MG63 (cell line): ENCODE measurements at places on chromosomes 13 and 19. TPM values are rescaled to one million over a fixed set of nuclear protein-coding genes. Genes with fewer than 3 reads are reported as not detected.

Gene SPIB
- not detected in 2 replicates for total RNA-seq

Gene GIPR
- total RNA-seq = not detected in 2 replicates

Gene ZNF229
- total RNA-seq = not detected in 2 replicates

Gene GPR12
- total RNA-seq = not detected in 2 replicates

Gene ZNF552
- total RNA-seq = 2.6 and 4.2 TPM in 2 replicates

Gene FUT6
- total RNA-seq = not detected in 2 replicates
